ENCODE measurements at places on chromosomes 12 and 14. TPM values are rescaled to one million over a fixed set of nuclear protein-coding genes. Genes with fewer than 3 reads are reported as not detected.

TCL1B gene
- 0.17 TPM for polyA plus RNA-seq

BICDL1 gene
- 39.1 TPM for polyA plus RNA-seq

SYT10 gene
- 1.2 TPM for polyA plus RNA-seq

SLCO1B1 gene
- polyA plus RNA-seq = not detected

PELI2 gene
- polyA plus RNA-seq = 29.1 TPM

KRT73 gene
- polyA plus RNA-seq = not detected

PTPN6 gene
- polyA plus RNA-seq = 19.0 TPM

TDRD9 gene
- 2.7 TPM for polyA plus RNA-seq

GSC gene
- not detected for polyA plus RNA-seq

KIF26A gene
- 9.1 TPM for polyA plus RNA-seq

OTX2 gene
- not detected for polyA plus RNA-seq

PPFIA2 gene
- polyA plus RNA-seq = 4.4 TPM

OR6C2 gene
- polyA plus RNA-seq = not detected
